ENCODE measurements at places on chromosomes 2 and 18. TPM values are rescaled to one million over a fixed set of nuclear protein-coding genes. Genes with fewer than 3 reads are reported as not detected.

DNA sequence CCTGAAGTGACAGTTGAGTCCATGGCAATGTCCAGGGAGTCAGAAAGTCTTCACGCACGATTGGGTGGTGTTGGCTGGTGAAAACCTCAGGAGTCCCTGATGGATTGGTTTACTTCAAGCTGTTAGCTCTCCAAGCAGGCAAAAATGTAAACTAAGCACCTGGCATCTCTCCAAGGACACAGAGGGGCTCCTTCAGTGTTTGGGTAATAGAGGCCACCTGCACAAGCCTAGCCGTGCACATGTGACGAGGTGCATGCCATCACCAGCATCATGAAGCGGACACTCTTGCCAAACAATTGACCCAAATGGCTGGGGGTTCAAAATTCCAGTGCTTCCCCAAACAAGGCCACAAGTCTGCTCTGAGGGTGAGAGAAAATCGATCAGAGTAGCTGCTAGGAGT, 104.7 kb upstream of the CD302 start:
- no peak for DNase-seq

DNA sequence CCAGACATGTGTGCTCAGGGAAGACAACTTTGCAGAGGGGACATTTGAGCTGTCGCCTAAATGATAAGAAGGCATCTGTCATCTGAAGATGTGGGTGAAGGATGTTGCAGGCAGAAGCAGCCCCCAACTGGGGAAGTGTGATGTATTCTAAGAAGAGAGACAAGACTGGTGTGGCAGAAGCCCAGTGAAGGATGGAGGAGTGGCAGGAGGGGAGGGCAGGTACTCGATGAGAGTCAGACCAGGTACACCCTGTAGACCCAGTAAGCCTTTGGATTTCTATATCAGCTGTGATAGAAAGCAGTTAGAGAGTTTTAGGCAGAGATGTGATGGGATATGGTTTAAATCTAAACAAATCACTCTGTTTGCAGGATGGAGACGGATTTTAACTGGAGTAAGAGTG, 19.2 kb downstream of the SLC14A2 start:
- no peak for DNase-seq

DNA sequence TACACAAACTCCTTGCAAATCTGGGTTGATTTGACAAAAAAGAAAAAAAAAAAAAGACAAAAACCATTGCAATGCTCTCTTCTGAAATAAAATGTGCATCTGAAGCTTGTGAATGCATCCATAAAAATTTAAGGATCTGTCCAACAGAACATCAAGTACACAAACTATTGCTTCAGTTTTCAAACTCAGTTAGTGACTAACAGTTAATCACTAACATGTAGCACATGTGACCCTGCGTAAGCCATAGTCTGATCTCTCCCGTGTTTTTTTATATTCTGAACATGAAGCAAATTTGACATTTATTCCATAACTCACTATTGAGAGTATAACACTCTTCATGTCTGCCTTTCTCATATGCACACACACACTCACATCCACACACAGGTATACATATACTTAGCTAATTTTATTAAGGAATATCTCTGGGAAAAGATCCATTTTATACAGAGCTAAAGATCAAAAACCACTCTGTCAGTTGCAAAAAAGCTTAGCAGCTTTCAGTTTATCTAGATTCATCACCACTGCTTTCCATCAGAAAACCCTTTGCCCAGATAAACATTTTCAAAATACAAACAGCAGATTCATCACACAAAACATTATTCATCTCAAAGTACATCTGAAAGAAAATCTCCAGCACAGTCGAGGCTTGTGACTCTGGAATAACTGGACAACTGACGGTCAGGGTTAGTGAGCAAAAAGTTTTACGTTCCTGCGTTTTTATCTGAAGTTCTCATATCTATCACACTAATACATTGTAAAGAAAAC, 1000.4 kb upstream of the ACVR2A start:
- DNase-seq, result no peak

DNA sequence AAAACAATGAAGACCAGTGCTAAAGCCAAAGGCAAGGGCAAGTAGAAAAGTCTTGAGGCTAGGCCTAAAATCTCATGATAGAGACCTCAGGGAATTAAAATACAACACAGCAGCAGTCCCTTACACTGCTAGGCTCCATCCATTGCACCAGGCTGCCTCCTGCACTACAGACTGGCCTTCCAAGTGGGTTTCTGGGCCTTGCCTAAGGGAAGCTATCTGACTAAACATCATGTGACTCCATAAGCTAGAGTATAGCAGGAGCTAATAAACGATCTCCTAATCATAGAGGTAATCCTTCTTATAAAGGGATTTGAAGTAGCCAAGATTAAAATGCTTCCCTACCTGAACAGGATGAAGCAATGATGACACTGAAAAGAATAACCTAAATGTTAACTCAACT, 77.6 kb upstream of the NFU1 start:
- no peak for DNase-seq

- no peak for DNase-seq
Observed at GRCh38 chr2:132747046-132747445, 77.0 kb upstream of the LYPD1 start.

DNA sequence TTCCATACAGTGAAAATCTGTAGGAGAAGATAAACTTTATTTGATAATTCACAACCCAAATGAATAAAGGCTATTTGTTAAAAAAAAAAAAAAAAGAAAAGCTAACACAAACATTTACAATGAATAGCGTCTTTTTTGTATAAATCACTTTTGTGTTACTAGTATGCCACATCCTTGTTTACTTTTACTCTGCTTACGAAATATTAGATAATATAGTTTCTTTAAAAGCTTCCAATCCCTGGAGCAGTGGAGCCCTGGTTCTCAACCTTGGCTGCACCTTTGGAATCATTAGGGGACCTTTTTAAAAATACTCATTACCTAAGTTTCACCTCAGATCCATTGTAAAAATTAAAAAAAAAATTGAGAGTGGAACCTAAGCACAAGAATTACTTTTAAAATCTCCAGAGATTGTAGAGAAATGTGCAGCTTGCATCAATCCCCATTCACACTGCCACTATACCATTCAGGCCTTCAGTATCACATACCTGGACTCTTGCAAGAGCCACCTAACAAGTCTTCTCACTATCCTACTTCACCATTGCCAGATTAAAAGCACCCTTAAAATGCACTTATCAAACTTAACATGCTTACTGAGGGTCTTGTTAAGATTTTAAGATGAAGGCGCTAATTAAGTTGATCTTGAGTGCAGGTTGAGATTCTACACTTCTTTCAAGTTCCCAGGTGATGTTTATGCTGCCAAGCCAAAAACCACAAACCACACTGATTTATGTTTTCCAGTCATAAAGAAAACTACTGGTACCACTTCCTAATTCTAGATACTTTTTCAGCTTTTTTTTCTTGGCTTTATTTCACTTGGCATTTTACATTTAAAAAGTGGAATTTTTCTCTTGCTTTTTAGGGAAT, 59.7 kb upstream of the ZC3H15 start:
- DNase-seq, result no peak

The CWC22 gene
- total RNA-seq, result 17.2 TPM

The KCNG3 gene
- total RNA-seq, result 0.74 TPM

The SPATA3 gene
- not detected for total RNA-seq

The ANTXR1 gene
- 102 TPM for total RNA-seq

The SIX3 gene
- not detected for total RNA-seq
